NCI-H82 (cell line): ENCODE measurements at places on chromosomes 13 and 19.

DNA sequence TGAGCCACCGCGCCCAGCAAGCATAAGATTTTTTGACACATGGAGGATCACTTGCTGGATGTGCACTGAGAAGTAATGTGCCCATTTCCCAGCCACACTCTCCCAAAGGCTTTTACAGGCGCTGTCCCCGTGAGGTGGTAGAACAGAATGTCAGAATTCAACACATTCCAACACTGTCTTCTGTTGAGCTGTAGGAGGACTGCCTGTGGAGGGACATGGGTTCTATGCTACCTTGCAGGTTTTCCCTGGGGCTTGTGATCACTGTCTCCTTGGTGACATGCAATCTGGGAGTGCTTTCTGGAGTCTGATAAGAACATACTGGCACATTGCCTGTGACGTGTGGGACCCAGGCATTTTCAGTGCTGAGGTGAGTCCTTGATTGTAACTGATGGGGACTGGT lies 38.5 kb downstream of the DPRX start:
- DNase-seq: no peak

DNA sequence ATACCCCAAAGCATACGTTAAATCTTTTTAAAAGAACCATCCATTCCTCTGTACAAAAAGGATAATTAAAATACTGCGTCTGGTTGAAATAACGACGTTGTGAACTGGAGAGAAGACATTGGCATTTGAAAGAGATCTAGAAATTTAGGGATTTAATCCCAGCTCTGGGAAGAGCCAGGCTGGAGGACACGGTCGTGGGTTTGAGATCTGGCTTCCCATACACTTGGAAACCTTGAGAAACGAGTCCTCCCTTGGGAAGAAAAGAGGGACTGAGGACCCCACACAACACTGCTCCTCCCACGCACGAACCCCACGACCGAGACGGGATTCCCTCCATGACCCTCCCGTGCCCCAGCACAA lies 625 bp downstream of the ZNF709 start:
- DNase-seq: no peak

DNA sequence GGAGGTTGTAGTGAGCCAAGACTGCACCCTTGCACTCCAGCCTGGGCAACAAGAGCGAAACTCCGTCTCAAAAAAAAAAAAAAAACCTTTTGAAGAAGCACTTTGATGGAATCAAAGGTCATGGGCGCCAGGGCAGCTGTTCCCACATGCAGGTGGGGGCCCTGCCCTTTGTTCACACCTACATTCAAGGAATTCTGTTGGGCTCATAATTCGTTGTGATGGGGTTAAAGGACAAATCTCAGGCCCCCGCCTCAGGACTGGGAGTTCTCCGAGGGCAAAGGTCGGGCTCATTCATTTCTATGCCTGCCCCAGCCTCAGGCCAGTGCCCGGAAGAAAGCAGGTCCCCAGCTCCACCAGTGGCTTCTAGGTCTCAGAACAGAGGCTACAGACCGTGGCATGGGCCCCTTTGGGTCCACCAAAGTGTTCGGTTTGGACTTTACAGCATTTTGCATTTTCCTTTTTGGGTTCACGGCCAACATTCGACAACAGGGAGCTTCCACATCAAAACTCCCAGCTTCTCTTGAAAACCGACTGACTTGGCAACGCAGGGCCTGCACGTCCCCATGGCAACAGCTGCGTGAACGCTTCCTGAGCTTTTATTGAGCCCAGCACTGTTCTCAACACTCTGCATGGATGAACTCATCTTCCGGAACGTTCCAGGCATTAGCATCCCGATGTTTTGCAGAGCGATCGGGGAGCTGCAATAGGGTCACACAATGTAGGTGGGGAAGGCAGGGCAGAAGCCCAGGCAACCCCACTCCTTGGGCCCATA lies 10.1 kb upstream of the GTF2F1 start:
- no peak for DNase-seq

DNA sequence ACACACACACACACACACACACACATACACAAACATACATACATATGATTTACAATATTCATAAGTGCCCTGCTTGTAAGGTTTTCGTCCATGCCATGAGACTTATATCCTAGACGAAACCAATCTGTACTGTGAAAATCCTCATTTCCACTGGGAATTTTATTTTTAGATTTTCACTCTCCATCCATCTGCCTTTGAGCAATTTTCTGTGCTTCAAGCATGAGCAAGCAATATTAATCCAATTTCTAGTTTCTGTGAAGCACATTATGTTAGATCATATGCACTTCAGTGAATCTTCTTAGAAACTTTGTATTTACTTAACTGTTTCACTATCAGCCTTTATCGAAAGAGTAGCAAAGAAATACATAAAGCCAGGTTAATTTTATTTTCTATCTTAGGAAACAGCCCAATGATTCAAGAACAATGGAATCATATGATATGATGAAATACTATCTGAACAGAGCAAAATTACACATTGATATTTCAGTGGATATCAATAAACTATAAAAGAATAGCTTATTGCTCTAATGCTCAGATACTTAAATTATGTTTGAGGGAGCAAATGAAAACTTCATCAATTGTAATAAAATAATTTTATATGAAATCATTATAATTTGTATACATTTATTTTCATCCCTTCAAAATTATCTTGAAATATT lies 1100.7 kb upstream of the MIR17HG start:
- DNase-seq: no peak

DNA sequence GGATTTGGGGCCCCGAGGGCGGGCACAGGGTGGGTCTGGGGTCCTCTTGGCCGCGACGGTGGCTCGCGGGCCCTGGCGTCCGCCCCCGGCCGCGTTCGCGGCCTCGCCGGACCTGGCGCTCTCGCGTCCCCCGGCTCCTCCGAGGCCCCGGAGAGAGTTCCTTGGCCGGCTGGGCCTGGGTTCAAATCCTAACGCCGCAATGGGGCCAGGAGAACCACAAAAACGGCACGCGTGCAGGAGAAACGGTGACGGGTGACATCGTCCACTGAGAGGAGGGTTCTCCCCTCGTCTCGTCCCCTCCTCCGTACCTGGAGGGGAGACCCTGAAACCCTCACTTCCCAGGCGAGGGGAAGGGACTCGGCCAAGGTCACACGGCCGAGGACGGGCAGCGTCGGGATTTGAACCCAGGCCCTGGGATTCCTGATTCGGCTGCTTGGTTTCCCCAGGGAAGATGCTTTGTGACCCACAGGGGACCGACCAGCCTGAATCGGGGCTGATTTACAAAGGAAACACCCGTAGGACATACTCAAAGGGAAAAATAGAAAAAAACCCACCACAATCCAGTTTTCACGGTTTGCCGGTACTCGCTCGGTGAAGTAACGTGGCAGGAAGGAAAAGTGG lies 624 bp downstream of the SAFB start:
- no peak for DNase-seq

GRCh38 chr19:28349604-28350003 lies 863.3 kb downstream of the UQCRFS1 start:
- DNase-seq: no peak

DNA sequence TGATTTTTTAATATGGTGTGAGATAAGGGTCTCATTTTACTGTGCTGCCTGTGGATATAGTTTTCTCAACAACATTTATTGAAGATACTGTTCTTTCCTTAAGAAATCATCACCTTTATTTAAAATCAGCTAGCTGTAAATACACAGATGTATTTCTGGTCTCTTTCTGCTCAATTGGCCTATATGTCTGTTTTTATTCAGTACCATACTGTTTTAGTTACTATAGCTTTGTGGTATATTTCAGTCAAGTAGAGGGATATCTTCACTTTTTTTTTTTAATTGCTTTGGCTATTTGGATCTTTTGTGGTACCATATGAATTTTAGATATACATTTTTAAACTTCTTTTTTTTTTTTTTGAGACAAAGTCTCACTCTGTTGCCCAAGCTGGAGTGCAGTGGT lies 16.7 kb upstream of the ZNF714 start:
- no peak for DNase-seq

DNA sequence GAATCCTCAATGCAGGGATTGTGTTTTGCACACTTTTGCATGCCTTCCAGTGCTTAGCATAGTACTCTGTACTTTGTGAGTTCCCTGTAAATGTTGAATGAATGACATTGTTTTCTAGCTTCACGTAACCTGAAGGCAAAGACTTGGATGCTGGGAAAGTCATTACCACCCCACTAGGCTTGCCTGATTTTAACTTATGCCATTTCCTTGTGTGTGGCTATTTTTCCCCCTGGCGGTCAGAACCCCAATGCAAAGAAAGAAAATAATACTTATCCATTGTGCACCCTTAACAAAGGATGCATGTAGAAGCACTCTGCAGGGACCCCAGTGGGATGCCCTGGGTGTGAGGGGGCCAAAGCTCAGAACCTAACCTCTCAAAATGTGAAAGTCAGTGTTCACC lies 1.2 kb upstream of the ENOX1 start:
- peak; percentile 84 for DNase-seq

- DNase-seq: no peak
Measured at GRCh38 chr13:36353001-36353400, 6.8 kb upstream of the SPART start.

- no peak for DNase-seq
Measured at GRCh38 chr13:99027260-99027659, 49.4 kb upstream of the DOCK9 start.

GRCh38 chr13:79869326-79869725 lies 388.4 kb downstream of the NDFIP2 start:
- DNase-seq: no peak

DNA sequence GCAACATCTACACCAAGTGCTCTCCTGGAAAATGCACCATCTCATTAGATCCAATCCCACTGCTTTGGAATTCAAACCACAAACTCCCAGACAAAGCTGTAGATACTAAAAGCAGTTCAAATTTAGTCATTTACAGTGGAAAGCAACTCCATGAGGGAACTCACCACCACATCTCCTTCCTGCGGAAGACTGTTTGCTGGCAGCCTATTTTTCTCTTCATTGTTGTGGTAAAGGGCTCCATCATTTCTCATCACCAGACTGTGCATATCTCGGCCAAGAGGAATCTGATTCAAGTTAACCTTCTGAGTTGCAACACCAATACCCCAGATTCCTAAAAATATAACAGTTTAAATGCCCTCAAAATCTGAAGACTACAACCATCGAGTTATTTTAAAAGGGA lies 8.4 kb downstream of the SPRYD7 start:
- DNase-seq: no peak

DNA sequence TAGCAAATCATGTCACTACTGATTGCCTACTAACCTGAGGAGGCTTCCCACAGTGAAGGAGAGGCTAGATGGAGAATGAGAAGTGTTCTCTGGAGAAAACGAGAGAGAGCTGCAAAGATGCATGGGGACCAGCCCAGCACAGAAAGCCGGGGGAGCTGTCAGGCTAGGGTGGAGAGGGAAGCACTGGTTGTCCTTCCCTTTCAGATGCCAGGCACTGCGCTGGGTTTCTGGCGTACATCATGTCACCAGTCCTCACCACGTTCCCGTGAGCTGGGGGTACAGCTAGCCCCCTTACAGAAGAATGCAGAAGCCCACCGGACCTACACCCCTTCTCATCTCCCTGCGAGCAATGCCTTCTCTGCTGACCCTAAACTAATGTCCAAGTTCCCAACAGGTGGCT lies 86.0 kb downstream of the STK24 start:
- DNase-seq: no peak

- DNase-seq: peak; percentile 86
Measured at GRCh38 chr19:45115809-45116615, 23.0 kb downstream of the PPP1R37 start.

DNA sequence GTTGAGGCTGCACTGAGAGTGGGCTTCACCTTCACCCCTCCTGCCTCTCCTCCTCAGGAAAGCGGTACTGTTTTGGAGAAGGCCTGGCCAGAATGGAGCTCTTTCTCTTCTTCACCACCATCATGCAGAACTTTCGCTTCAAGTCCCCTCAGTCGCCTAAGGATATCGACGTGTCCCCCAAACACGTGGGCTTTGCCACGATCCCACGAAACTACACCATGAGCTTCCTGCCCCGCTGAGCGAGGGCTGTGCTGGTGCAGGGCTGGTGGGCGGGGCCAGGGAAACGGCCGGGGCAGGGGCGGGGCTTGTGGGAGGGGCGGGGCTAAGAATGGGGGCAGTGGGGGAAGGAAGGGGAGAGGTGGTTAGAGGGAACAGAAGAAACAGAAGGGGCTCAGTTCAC lies 7.5 kb downstream of the CYP2A13 start:
- DNase-seq: no peak

DNA sequence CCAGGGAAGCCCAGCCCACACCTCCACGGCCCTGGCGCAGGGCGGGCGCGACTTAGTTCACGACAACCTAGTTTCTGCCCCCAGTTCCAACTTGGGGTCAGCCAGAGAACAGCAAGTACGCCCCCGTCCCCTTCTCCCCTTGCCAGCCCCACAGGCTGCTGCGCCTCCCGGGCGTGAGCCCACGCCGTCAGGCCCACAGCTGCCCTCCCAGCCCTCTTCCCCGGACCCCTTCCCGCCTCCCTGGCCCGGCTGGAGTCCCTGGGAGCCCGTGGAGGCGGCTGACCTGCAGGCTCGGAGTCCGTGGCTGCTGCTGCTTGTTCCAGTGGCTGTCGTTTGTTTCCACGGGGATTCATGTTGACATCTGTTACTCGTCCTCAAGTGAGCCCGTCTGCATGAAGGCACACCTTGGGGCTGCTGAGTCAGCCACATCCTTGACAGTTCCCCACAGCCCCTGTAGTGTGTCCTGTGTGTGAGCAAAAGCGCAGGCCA lies 86.0 kb downstream of the ATP11A start:
- no peak for DNase-seq

- DNase-seq: peak; percentile 20
Measured at GRCh38 chr19:5881543-5882299, 11.4 kb upstream of the FUT5 start.

- DNase-seq: no peak
Measured at GRCh38 chr19:48249502-48250014, 6.2 kb downstream of the CARD8 start.

GRCh38 chr19:7265963-7266362 lies 28.3 kb downstream of the INSR start:
- no peak for DNase-seq

DNA sequence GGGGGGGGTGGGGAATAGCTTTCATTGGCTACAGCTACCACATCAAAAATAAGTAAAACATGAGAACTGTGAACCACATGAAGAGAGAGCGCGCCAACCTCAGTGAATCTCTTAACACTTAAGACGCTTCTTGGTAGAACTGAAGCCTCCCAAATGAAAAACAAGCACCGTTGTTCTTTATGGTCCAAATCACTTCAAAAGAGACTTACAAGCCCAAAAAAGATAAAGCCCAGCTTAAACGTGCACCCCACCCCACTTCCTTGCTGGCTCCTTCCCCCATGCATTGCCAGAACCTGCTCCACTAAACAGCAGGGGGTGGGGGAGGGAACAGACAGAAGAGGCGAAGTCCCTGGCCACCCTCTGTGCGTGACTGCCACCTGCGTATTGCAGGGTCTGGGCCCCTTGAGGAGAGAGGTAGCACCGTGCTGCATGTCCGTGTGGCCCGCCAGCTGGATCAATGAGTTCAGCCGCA lies 479.1 kb downstream of the FOXO1 start:
- DNase-seq: no peak

DNA sequence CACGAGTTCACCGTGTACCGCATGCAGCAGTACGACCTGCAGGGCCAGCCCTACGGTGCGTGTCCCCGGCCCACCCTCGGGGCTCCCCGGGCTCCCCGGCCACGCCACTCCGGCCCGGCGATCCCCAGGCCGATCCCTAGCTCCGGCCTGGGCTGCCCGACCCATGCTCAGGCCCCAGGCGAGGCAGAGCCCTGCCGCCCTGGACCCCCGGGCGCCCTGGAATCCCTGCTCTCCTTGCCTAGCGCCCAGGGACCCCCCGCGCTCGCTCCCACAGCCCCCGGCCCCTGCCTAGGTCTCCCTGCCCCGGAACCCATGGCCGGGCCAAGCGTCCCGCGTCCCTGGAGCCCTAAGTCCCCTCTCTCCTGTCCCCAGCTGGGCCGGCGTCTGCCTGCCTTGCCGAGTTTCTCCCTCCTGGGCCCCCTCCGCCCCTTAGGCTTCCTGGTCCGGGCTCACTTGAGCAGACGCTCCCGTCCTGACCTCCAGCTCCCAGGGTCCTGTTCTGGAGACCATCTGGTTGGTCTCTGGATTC lies 494 bp downstream of the NCLN start:
- no peak for DNase-seq
